ENCODE measurements at places on chromosomes 16 and 17. TPM values are rescaled to one million over a fixed set of nuclear protein-coding genes. Genes with fewer than 3 reads are reported as not detected.

Gene TNRC6A
- 37.9 TPM for polyA plus RNA-seq

Gene HID1
- 26.6 TPM for polyA plus RNA-seq

Gene SLC35G6
- not detected for polyA plus RNA-seq

Gene KCNJ18
- not detected for polyA plus RNA-seq

Gene SNF8
- polyA plus RNA-seq = 223 TPM

Gene CCL4L2
- polyA plus RNA-seq = not detected

Gene HCRT
- not detected for polyA plus RNA-seq

Gene CDH1
- polyA plus RNA-seq = 0.86 TPM
